CD8-positive, alpha-beta memory T cell (primary cell): ENCODE measurements at places on chromosomes 3 and 15.

GRCh38 chr3:10632125-10632524, 126.7 kb upstream of the ATP2B2 start:
- no peak for DNase-seq

- no peak for DNase-seq
These were observed 77.1 kb upstream of the MFGE8 start for GRCh38 chr15:88990185-88990679.

GRCh38 chr15:32737304-32737703, 19.5 kb downstream of the GREM1 start:
- DNase-seq, result no peak

DNA sequence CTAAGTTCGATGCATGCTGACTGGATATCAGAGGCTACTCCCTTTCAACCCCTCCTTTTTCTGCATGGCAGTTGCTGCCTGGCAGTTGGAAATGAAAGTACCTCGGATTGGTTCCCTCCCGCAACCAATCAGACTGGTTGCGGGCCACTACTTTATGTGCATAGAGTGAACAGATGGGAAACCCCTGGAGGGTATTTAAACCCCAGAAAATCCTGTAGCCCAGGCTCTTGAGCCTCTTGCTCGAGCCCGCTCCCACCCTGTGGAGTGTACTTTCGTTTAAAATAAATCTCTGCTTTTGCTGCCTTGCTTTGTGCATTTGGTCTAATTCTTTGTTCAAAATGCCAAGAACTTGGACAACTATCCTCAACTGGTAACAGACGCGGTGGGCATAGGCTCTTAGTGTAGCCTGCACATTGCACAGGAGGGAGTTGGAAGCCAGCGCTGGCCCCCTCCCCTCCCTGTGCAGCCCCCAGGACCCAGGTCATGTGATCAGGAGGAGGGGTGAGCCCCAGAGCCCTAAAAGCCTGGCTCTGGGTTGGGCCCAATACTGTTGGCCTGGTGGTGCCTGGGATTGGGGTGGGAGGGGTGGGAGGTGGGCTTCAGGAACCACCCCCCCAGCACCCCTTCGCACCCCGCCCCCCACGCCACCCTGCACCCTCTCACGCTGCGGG, 26.8 kb downstream of the RHCG start:
- DNase-seq, result no peak

- no peak for DNase-seq
These were observed 135.8 kb upstream of the HACD2 start for GRCh38 chr3:123720638-123721037.

DNA sequence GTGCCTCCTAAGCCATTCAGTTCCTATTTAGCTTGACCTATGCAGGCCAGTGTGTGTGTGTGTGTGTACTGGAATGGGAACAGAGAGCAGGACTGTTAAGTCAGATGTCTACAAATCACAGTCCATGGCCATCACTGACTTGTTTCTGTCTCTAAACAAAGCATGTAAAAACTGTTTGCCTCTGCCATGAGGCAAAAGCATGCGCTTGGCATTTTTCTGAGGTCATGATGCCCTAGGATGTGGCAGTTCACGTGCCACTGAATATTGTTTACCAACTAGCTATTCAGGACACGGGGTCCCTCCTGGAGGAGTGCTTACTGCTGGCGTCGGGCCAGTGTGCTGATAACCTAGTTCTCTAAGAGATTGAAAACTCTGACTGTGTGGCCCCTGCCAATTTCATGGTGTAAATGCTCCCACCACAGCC, 8.2 kb upstream of the ATP13A3 start:
- no peak for DNase-seq

GRCh38 chr15:75718328-75718727, 5.7 kb upstream of the CSPG4 start:
- no peak for DNase-seq

- DNase-seq, result no peak
These were observed 283.1 kb upstream of the NR2F2 start for GRCh38 chr15:96047255-96047931.

DNA sequence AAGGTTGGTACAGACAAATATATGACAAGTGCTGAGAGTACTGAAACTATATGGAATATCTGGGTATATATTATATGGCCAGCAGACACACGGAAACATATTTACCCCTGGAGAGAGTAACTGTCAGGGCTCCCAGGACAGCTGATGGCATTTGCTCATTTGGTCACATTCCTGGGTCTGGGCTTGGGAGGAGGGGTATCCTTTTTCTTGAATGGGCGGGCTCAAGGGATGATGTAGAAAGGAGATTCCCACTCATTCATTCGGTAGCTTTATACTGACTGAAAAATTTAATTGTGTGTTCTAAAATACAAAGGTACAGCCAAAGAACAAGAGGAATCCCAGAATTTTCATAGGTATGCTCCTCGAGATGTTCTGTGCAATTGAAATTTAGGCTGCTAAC, 131.0 kb downstream of the KCNAB1 start:
- DNase-seq, result no peak

DNA sequence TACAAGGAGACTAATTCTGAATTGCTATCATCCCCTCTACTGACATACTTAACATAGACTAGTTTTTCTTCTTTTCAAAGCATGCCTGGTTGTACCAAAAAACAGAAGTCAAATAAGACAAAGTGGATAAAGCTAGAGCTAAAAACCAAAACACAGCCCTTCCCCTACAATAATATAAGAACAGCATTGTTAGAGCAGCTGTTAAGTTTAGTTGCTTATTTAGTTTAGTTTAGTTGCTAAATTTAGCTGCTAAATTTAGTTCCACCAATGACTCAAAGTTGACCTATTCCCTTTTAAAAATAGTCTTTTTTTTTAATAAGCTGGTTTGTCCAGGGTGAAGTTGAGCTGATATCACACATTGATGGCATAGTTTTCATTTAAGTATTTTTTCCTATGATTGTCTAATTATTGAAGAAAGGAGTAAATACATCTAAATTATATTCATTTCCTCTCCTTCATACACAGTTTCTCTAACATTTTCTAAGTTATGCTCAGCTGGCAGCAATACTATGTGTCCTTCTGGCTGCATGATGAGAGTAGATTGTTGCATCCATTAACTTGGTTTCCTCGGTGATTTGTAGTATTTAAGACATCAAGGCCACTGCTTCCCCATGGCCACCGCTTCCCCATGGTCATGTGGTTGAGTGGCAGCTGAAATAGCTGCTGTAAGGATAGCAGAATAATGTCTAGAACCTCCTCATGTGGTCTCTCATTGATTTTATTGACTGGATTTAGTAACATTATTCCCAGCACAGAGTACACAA, 718.6 kb upstream of the NECTIN3 start:
- no peak for DNase-seq

GRCh38 chr3:60967141-60967540, 284.1 kb downstream of the FHIT start:
- no peak for DNase-seq

DNA sequence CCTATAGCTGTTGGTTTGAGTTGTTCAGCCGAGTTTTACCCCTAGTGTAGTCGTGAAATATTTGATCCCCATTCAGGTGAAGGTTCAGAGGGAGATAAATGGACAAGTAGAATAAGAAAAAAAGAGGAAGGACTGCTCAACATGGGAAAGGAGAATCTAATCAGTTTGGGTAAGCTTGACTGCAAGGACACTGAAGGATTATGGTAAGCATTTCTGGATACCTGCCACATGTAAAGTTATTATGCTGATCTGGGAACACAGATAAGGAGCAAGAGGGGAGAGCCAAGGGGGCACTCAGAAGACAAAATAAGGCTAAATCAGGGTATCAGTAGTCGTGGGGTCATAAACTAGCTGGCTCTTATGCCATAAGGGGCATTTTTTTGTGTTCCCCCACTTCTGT, 49.9 kb downstream of the TFG start:
- no peak for DNase-seq

DNA sequence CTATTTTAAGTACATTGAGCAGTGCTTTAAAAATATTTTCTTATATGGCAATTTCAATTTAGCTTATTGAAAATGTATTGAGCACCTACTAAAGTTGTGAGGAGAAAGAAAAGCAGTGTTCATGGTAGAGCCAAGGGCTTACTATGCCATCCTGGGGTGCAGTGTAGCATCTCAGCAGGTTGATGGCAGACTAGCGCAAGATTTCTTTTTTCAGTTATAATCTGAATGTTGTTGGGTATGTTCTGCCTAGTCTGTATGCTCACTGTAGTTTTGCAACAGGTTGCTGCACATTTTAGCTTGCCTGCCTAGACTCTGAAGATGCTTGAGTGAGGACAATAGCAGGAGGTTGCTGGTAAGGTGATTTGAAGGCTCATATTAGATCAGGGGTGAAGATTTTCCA, 103.1 kb upstream of the UNC13C start:
- DNase-seq, result no peak

- DNase-seq, result no peak
These were observed 4.3 kb upstream of the MORF4L1 start for GRCh38 chr15:78868366-78868765.

- DNase-seq, result no peak
These were observed 386.3 kb upstream of the NR2F2 start for GRCh38 chr15:95944193-95944592.

GRCh38 chr3:36232797-36233489, 147.4 kb upstream of the STAC start:
- DNase-seq, result no peak

DNA sequence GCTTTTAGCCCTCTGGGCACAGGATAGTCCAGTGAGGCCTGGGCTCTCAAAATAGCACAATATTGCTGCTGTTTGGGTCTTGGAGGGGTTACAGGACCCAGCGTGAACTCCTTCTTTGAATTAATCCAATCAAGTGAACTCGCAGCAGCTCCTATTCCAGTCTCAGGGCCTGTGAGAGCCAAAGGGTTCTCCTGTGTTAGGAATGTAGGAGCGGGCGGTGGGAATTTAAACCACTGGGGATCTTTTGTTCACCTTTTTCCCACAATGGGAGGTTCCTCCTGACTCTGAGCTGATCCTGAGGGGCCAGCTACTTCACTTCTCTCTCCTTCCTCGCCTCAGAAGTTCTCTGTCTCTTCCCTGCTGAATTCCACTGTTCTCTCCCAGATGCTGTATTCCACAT, 504.0 kb downstream of the UNC13C start:
- no peak for DNase-seq

GRCh38 chr15:67915461-67916374, 75.9 kb upstream of the RNU6-1 start:
- no peak for DNase-seq

DNA sequence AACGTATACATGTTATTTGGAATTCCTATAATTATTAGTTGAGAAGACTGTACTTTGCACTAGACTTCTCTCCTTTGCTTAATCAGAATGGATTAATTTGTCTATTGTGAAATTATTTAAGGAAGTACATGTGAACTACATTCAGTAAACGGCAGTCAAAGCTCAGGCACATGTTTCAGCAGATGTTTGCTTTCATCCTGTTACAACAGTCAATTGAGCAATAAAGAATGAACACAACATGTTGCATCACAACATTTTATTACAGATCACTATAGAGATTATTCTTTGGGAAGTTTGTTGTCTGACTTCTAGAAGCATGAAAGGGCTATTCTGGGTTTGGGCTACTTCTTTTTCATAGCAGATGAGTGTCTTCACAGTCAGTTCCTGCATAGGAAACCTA, 39.2 kb downstream of the RAB27A start:
- no peak for DNase-seq

GRCh38 chr15:85950101-85950500, 129.6 kb upstream of the AGBL1 start:
- no peak for DNase-seq

GRCh38 chr3:71949442-71949841, 164.5 kb upstream of the PROK2 start:
- DNase-seq, result no peak

- no peak for DNase-seq
These were observed 220.3 kb upstream of the LINGO1 start for GRCh38 chr15:77853008-77853328.

GRCh38 chr3:49793486-49794085, 6.1 kb downstream of the CDHR4 start:
- no peak for DNase-seq

GRCh38 chr3:64122476-64122875, 99.2 kb upstream of the PSMD6 start:
- no peak for DNase-seq

DNA sequence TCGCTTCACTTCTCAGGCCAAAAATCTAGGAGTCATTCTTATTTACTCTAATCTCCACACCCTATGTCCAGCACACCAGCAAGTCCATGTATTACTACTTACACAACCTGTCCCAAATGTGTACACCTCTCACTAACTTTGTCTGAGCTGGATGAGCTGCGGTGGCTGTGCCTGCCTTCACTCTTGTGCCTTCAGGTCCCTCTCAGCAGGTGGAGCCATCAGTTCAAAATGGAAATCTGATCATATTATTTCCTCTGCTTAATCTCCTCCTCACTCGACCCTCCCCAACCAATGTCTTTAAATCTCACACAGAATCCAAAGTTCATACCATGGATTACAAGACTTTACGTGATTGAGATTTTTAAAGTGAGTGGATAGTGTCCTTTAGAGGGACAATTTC, 82.8 kb downstream of the SSR3 start:
- DNase-seq, result no peak
